ENCODE measurements at places on chromosomes 11 and 22. TPM values are rescaled to one million over a fixed set of nuclear protein-coding genes. Genes with fewer than 3 reads are reported as not detected.

The APLNR gene
- not detected for total RNA-seq

The LRRC4C gene
- total RNA-seq, result not detected

The FANCF gene
- total RNA-seq, result 19.1 TPM

The PYGM gene
- total RNA-seq, result 3.1 TPM

The PRODH gene
- total RNA-seq, result 0.98 TPM

The MS4A3 gene
- total RNA-seq, result not detected

DNA sequence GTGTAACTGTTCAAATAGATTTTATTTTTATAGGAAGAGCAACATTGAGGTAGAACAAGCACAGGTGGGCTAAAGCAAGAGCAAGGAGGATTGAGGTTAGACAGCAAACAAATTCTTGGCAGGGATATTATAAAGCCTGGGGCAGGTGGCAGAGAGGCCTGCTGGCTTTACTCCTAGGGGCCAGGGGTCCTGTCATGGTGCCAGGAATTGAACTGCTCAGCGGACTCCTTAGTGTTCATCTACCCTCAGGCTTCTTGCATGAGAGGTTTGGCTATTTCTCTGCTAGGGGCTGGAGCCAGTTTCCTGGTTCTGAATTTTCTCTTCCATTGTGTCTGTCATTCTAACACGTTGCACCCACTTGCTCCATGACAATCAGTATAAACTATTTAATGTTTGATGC, 217.2 kb upstream of the NCAM1 start:
- H3K4me3 ChIP-seq, result no peak overlapping the region
- H3K27ac ChIP-seq, result no peak overlapping the region
- DNase-seq, result no peak
- peaks cover 1% of the 10 kb centered on the region for H3K27me3 ChIP-seq

DNA sequence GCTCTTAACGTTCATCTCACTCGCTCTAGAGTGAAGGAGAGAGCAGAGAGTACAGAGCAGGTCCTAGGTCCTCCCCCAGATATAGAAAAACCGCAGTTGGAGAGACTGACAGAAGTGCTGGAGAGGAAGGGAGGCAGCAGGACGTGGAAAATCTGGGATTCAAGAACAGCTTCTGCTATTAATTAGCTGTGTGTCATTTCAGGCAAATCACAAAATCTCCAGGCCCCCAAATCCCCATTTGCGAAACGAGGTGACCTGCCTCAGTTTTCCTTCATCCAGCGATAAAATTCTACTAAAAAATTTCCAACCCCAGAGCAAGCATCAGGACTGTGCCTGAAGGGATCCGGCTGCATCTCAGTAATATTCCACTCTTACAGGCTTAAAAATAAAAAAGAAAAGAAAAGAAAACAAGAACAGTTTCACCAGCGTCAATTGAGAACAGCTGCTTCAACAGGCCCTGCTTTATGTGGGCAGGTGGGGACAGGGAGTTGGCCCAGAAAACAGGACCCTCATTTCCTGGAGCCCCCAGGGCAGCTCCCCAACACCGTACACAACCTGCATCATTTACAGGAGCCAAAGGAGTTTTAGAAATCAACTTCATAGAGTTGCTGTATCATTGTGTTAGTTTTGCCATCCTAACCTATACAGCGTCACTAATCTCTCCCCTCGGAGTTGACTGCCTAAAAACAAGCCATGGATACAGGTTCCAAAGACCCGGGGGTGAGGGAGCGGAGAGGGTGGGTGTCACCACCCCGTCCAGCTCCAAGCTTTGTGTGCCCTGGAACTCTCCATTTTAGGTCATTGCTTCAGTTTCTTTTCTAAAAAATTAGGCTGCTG, 2.3 kb upstream of the MALAT1 start:
- H3K27me3 ChIP-seq, result no peaks in the 10 kb centered on the region
- no peak overlapping the region for H3K27ac ChIP-seq
- H3K4me3 ChIP-seq, result no peak overlapping the region
- H3K4me1 ChIP-seq, result peaks cover 45% of the 10 kb centered on the region

DNA sequence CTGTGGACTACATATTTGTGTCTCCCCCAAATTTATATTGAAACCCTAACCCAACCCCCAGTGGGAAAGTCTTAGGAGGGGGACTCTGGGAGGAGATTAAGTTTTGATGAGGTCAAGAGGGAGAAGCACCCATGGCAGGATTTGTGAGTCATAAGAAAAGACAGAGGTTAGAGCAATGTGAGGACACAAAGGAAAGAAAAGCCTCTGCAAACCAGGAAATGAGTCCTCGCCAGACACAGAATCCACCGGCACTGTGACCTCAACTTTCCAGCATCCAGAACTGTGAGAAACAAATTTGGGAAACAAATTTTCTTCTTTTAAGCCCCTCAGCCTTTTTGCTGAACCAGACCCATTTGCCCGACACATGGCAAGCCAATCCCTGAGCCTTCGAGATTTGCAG, 397.0 kb downstream of the NTM start:
- no peaks in the 10 kb centered on the region for H3K4me1 ChIP-seq
- H3K4me3 ChIP-seq, result no peak overlapping the region
- H3K36me3 ChIP-seq, result no peaks in the 10 kb centered on the region
- no peak for DNase-seq
- no peaks in the 10 kb centered on the region for H3K27me3 ChIP-seq

- H3K4me3 ChIP-seq, result no peak overlapping the region
- H3K27ac ChIP-seq, result no peak overlapping the region
- H3K27me3 ChIP-seq, result no peaks in the 10 kb centered on the region
These were observed 390.5 kb downstream of the TBC1D22A start for GRCh38 chr22:47152938-47153337.

DNA sequence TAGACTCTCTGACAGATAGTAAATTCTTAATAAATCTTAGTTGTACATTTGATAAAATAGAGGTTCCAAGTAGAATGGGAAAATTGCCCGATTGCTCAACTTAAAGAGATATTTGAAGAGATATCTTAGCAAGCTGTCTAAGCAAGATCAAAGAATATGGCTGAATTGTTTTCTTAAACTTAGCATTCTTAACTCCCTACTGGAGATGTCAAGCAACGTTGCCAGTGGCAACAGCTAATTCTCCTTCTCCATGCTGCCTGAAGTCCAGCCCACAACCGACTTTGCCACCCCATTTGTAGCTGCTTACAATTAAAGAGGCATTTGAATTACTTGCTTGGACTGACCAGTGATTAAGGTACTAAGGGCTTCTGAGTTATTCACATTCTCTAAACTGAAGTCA, 94.4 kb downstream of the FAM181B start:
- H3K4me1 ChIP-seq, result no peaks in the 10 kb centered on the region
- H3K27me3 ChIP-seq, result peaks cover 9% of the 10 kb centered on the region
- DNase-seq, result no peak
- no peak overlapping the region for H3K27ac ChIP-seq
- H3K36me3 ChIP-seq, result no peaks in the 10 kb centered on the region

GRCh38 chr11:66641834-66642233, 3.3 kb downstream of the RBM4 start:
- H3K27me3 ChIP-seq, result no peaks in the 10 kb centered on the region
- H3K36me3 ChIP-seq, result peaks cover 89% of the 10 kb centered on the region
- no peak overlapping the region for H3K27ac ChIP-seq
- H3K4me1 ChIP-seq, result peaks cover 75% of the 10 kb centered on the region
- no peak for DNase-seq
- peak overlapping the region; percentile 91 for H3K4me3 ChIP-seq

DNA sequence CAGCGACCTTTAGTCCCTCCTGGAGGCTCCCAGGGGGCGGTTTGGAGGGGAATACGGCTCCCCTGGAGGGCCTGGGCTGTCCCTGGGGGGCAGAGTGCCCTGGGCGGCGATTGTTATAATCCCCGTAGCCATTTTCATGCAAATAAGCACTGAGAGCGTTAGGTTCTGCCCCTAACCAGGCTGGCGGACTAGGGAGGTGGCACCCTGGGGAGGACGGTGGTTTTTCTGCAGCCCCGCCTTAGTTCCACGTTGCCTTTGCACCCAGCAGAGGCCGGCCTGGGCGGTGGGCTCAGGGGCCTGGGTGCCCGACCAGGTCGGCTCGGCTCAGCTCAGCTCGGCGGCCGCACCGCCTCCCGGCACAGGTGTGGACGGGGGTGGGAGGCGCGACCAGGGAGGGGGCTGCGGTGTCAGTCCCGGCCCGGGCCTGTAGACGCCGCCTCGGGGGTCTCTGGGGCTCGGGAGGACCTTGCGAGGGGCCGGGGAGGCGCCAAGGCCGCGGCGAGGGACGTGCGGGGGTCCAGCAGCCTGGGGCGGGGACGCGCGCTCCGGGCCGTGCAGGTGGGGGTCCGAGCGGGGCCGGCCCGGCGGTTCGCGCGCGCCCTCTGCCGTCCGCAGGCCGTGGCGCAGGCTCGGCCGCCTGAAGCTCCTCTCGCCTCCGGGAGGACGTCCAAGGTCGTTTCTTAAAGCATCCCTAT, 2.3 kb upstream of the DUSP8 start:
- peaks cover 37% of the 10 kb centered on the region for H3K27me3 ChIP-seq
- no peaks in the 10 kb centered on the region for H3K36me3 ChIP-seq
- peak overlapping the region; percentile 43 for H3K4me3 ChIP-seq
- peak; percentile 90 for DNase-seq
- peaks cover 4% of the 10 kb centered on the region for H3K4me1 ChIP-seq
- no peak overlapping the region for H3K27ac ChIP-seq

DNA sequence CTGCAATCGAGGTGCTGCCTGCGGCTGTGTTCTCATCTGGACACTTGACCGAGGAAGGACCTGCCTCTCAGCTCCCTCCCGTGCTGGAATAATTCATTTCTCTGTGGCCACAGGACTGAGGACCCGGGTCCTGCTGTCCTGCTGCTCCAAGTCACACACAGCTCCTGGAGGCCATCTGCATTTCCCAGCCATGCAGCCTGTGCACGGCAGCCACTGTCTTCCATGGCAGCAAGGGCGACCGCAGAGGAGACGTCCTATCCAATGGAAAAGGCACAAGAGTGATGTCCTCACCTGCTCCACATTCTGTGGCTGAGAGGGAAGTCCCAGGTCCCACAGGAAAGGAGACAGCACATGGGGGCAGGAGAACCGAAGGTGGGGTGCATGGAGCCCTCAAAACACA, 495.8 kb downstream of the BRD1 start:
- H3K4me1 ChIP-seq, result no peaks in the 10 kb centered on the region
- H3K27me3 ChIP-seq, result no peaks in the 10 kb centered on the region
- no peak overlapping the region for H3K27ac ChIP-seq
- DNase-seq, result no peak

GRCh38 chr11:132866783-132867545, 665.3 kb downstream of the OPCML start:
- H3K4me1 ChIP-seq, result no peaks in the 10 kb centered on the region
- no peak overlapping the region for H3K4me3 ChIP-seq
- no peak for DNase-seq
- no peak overlapping the region for H3K27ac ChIP-seq
- H3K27me3 ChIP-seq, result no peaks in the 10 kb centered on the region
- H3K36me3 ChIP-seq, result no peaks in the 10 kb centered on the region

DNA sequence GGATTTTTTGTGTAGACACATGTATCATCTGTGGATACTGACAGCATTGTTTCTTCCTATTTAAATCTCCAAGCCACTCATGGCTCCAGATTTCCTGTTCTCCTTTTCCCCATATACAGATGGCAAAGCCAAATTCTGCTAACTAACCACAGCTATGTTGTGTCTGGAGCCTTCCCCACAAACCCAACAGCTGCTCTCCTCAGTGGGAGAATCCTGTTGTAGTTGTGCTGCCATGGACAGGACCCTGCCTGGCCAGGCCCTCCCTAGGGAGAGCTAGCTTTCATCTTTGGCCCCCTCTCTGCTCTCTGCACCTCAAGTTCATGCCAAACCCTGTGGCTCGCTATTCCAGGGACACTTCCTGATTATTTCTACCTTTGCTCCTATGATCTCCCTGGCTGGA, 106.4 kb upstream of the CCDC90B start:
- H3K36me3 ChIP-seq, result no peaks in the 10 kb centered on the region
- H3K4me1 ChIP-seq, result no peaks in the 10 kb centered on the region
- H3K4me3 ChIP-seq, result no peak overlapping the region
- no peak for DNase-seq
- H3K27ac ChIP-seq, result no peak overlapping the region

DNA sequence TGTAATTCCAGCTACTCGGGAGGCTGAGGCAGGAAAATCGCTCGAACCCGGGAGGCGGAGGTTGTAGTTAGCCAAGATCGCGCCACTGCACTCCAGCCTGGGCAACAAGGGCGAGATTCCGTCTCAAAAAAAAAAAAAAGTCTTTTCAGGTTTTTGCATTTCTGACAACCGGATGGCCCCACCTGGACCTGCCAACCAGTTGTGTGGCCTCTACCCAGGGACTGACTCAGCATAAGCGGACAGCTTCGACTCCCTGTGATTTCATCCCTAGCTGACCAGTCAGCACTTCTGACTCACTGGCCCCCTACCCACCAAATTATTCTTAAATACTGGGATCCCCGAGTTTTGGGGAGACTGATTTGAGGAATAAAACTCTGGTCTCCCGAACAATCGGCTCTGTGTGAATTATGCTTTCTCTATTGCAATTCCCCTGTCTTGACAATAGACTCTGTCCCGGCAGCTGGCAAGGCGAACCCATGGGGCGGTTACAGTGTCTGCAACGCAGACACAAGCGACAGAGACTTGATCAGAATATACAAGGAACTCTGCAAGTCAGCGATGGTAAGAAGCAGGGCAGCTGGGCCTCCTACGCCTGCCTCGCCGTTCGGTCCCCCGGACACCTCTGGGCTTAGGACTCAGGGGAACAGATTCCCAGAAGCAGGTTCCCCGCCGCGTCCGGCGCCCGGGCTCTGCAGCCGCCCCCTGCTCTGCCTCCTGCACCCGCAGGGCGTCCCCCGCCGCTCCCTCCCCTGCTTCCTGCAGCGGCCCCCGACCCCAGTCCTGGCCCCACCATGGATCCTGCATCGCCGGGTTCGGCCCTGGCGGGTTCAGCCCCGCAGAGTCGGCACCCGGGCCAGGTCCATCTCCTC, 741 bp upstream of the TALDO1 start:
- peaks cover 7% of the 10 kb centered on the region for H3K36me3 ChIP-seq
- DNase-seq, result peak; percentile 82
- H3K27ac ChIP-seq, result peak overlapping the region; percentile 46
- H3K4me1 ChIP-seq, result peaks cover 14% of the 10 kb centered on the region

DNA sequence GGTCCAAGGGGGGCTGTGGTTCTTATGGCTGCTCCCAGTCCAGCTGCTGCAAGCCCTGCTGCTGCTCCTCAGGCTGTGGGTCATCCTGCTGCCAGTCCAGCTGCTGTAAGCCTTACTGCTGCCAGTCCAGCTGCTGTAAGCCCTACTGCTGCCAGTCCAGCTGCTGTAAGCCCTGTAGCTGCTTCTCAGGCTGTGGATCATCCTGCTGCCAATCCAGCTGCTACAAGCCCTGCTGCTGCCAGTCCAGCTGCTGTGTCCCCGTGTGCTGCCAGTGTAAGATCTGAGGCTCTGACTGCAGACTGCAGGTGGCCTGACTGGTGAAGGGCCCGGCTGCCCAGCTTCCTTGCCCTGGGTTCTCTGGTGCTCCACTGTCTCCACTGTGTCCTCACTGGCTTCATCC, 696 bp downstream of the KRTAP5-5 start:
- H3K27me3 ChIP-seq, result peaks cover 17% of the 10 kb centered on the region
- H3K4me1 ChIP-seq, result peaks cover 3% of the 10 kb centered on the region
- no peak overlapping the region for H3K27ac ChIP-seq
- DNase-seq, result no peak
- H3K4me3 ChIP-seq, result no peak overlapping the region
- no peaks in the 10 kb centered on the region for H3K36me3 ChIP-seq

Data from activated CD4-positive, alpha-beta T cell treated with anti-CD3 and anti-CD28 coated beads, Interleukin-2, amount 10 ng/mL, durations not matched to agents 24 days and 14 days (primary cell).